ENCODE measurements at places on chromosomes 1 and 21.

DNA sequence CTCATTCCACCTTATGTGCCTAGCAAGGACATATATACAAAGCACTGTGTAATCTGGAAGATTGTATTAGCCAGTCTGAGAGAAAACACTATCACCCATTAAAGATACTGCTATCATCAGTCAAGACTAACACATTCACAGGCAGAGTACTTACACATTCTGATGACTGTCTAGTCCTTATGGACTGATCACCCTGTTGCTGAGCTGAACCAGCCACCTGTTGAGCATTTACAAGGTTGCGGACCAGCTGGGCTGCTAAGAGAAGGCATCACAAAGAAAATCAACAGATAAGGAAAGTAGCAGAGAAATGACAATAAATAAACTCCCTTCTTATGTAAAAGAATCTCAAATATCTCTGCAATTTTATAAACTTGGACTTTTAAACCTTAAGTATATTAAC lies 30.8 kb downstream of the PRPF38A start:
- DNase-seq: no peak

DNA sequence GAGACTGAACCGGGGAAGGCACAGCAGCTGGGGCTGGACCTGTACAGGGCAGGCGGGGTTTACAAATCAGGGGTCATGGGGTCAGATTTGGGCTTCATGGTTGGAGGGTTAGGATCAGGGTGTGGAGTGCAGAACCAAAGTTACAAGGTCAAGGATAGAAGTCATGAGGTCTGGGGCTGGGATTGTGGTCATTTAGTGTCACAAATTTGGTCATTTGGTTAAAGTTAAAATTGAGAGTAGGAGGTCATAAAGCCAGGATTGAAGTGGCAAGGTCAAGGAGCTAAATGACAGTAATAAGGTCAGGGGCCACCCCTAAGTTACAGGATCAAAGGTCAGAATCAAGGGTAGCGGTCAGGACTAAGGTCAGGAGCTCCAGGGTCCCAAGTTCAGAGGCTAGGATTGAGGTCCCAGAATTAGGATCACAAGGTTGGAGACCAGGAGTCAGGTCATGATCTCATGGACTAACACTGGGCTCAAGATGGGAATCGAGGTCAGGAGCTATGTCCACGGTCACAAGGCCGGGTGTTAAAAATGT lies 20.4 kb downstream of the SERINC2 start:
- DNase-seq: no peak

DNA sequence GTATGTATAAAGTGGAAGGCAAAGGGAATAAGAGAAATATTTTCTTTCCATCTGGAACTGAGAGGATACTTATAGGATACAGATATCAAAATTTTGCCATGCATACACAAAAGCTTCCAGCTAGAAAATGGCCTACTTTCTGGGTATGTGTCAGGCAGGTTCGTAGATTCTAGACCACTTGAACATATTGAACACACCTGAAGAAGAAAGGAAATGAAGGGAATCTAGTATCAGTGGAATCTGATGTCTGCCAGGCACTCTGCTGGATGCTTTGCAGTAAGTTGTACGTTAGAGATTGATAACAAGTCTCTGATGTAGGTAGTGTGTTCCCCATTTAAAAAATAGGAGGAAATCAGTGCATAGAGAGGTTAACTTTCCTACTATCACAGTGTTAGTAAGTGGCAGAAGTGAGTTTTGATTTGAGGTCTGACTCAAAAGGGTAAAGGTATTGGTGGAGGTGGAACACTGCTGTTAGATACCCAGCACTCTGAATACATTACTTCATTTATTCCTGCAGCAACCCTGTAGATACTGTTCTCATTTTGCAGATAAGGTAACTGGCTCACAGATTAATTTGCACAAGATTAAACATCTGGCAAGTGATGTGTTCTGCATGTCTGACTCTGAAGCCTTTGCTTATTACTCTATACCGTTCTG lies 3.0 kb downstream of the CAMSAP2 start:
- no peak for DNase-seq

DNA sequence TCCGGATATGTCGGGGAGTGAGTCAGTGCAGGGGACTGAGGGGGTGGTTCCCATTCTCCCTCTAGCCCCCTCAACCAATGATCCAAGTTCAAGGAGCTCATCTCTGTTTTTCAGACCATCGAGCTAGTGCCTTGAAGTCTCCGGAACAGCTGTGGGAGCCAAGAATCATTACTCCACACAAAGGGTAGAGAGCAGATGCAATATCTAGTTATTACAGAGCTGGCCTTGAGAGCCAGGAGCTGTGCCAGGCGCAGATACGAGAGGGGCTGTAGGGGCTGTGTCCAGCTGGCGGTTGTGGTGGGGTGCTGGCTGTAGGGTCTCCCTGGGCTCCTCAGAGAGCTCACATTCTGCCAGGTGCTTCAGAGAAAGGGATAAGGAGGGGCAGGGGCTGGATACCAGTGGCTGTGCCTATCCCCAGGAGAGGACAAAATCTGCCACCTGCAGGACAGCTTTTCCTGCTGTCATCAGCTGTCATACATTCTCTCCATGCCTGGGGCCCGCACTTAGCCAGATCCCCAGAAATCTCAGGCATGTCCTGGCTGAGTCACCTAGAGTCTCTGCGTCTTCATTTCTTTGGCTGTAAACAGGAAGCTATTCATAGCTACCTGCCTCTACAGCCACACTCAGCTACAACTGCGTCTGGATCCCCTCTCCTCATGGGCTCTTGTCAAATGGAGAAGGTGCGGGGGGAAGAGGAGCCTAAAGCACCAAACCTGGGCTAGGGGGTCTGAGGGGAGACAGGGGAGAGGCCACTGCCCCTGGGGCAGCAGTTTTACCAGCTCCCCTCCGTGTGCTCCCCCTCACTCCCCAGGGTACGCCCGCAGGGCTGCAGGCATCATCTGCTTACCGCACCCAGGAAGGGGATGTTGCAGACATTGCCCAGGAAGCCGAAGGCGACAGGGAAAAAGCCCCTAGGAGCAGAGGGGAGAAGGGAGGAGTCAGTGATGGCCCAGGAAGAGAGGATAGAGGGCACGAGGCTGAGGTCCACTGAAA lies 2.4 kb upstream of the KISS1 start:
- DNase-seq: peak; percentile 81

DNA sequence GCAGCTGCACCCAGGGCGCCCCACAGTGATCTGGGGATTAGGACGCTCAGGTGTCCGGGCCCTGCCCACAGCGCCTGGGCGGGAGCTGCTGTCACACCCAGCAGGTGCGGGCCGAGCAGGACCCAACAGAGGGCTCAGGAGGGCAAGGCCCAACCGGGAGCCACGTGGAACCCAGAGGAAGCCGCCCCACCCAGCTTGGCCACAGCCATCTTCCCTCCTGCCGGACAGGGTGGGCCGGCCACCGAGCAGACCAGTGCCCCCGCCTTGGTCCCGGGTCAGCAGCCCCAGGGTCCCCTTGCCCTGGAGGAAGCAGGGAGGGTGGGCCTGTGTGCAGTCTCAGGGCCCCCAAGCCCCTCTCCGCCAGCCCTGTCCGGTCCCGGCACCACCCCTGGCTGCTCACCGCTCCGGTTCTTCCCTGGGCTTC lies 6.3 kb upstream of the TTLL10 start:
- no peak for DNase-seq

DNA sequence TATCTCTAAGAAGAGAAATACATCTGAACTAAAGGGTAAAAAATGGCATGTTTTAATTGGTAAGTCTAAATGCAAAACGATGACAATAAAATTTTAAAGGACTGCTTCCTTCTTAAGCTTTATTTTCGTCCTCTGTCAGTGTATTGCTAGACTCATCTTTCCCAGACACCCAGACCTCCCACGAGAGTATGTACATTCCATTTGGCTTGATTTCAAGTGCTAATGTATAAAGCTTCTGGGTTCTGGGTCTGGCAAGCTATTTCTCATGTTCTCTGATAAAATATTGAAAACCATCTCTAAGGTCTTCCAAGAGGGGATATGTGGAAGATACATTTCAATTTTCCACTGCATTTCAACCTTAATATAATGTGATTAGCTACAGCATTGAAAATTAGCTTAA lies 24.6 kb upstream of the SLC2A1 start:
- peak; percentile 43 for DNase-seq

GRCh38 chr1:224644553-224645154 lies 28.5 kb downstream of the CNIH3 start:
- peak; percentile 40 for DNase-seq

GRCh38 chr1:243991650-243992049 lies 59.4 kb upstream of the ZBTB18 start:
- DNase-seq: no peak

DNA sequence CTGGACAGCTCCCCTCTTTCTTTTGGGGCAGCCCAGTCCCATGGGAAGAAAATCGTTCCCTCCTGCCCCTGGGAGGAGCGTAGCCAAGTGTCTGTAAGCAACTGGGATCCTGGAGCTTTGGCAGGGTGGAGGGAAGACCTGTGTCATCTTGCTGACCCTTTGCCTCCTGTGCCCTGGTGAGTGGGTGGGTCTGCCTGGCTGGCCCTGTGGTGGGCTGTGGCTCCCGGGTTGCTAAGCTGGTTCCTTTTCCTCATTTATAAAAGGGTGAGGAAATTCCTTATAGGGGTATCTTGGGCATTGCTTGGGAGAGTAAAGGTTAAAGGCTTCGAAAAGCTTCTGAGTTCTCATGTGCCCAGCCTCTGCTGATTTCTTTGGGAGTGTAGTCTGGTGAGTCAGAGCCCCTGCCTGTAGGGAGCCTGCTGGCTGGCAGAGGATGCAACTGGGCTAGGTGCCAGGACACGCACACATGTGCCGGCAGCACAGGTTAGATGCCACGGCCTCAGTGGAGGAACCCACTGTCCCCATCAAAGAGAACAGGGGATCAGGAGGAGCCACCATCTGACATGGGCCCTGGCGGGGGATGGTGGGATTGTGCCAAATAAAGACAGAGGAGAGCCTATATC lies 85.2 kb downstream of the ARHGEF10L start:
- peak; percentile 17 for DNase-seq

DNA sequence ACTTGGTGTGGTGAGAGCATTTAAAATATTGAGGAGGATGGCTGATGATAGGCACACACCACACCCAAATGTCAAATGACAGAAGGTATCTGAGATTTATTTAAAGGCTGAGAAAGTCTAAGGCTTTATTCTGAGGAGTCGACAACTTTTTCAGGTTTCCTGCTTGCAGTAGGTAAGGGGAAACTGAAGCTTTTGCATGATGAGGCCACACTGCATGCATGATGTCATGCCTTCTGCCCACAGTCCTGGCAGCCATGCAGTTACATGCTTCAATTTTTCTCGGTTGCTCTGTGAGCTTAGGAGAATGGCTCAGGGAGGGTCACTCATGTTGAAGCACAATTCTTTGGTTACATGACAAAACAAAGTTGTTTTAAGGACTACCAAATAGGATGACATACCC lies 7.0 kb downstream of the OSCP1 start:
- DNase-seq: no peak

DNA sequence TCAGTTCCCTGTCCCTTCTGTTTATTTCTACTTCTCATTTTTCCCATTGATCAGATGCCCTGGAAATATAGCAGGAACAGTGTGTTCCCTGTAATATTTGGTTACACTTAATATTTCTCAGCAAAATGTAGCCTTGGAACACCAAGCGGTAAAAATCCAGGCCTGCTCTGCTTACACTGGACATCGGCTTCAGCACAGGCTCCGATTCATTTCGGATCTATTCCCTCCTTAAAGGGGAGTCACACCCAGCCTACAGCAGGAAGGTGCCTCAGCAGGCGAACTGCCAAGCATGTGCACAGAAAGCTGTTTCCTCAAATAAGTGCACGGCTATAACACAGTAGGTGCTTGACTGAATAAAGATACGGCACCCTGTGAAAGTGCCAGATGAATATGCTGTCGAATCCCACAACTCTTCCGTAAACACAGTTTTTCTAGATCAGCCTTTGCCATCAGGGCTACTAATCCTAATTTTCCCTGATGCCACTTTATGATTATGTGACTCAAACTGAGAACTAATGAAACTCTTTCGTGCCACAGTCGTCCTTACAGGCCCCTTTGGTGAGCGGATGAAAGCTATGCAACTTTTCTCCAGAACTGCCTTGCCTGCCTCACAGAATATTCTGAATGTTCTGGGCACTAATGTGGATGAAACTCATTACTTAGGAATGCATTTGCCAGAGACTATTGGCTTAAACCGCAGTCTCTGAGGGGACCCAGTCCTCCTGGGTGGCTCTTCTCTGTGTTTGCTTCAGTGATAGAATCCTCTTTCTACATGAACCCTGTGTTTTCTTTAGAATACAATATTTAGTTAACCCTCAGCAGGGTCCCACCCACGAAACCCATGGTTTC lies 275.5 kb upstream of the RUNX1 start:
- DNase-seq: peak; percentile 86

DNA sequence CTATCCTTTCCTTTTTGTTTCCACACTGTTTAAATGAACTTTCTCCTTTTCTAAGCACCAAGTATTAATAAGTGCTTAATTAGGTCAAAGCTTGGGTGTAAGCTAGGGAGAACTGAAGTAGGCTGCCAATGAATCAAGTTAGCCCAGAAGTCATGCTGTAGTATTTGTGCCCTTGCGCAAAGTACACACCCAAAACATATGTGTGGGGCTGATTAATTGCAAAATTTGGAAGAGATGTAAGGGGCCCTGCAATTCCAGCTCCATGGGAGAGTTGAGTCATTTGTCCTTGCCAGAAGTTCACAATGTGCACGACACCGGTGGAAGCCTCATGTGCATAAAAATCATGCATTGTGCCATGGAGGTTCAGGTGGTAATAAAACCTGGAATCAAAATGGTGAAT lies 18.6 kb upstream of the NTNG1 start:
- DNase-seq: no peak

DNA sequence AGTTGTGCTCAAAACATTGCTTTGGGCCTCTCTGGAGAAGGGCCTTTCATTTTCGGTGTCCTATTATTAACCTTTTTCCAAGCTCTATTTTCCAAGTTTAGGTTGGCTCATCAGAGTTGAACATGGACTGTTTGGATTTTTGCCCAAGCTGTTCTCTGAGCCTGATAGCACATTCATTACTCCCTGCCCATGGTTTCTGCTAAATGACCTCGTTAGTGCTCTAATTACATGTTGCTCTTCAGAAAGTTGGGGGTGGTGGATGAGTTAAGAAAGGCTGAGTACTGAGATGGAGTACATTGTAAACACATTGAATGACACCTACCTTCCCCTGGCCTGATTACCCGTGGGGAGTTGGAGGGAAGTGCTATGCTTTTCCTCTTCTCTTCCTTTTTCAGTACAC lies 38.9 kb downstream of the LMO4 start:
- DNase-seq: no peak

- no peak for DNase-seq
Observed at GRCh38 chr1:227240983-227241382, 77.3 kb downstream of the CDC42BPA start.

- no peak for DNase-seq
Observed at GRCh38 chr1:38072858-38073257, 26.3 kb upstream of the POU3F1 start.

DNA sequence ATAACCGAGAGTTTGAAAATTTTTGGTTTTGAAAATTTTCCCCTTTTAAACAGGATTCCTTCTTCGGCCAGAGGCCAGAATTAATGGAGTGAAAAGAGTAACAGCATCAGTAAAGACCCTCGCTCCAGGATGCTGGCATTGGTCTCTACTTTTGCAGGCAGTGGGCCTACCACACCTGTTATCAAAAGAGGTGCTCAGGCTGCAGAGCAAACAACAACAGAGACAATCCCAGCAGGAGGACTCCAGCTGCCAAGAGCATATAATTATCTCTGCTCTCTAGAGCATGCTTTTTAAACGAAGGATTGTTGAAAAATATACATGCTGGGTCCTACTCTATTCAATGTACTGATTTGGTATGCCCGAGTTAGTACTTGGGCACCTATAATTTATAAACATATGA lies 1048.5 kb downstream of the PLA2G4A start:
- DNase-seq: no peak

Measured in fibroblast of upper back skin (primary cell).